ENCODE measurements at places on chromosomes 3 and 15. TPM values are rescaled to one million over a fixed set of nuclear protein-coding genes. Genes with fewer than 3 reads are reported as not detected.

DNA sequence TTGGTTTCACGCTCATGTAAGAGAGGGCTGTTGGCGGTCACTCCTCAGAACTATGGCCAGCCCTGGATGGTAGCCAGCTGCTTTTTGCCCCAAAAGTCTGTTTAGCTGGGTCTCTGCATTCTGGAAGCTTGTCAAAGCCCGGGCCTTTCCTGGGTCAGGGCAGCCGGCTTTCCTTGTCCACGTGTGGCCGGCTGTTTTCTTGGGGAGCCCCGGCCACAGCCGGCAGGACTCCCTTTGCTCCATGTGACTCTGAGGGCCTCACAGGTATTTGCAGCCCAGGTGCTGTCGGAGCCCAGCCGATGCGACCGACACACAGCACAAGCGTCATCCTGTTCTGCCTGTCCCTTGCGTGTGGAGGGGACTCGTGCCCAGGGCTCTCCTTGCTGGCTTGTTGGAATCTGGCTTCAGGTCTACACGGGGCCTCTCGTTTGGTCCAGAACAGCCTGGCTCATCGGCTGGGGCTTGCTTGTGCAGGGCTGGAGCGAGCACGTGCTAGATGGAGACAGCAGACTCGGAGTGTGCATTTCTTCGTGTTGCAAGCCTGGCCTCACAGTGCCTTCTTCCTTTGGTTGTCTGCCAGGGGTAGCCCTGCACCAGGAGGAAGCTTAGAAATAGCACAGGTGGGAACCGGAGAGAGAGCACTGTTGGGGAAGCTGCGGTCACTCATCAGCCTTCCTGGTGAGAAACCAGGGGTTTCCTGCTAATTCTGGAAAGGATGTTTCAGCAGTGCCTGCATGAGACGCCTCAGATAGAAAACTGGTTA is 51.5 kb downstream of the PGPEP1L start:
- no peak for DNase-seq

KBTBD13 gene
- total RNA-seq, result 0.18 TPM

- DNase-seq, result no peak
Observed at GRCh38 chr3:195580744-195581443, 2.8 kb downstream of the APOD start.

GRCh38 chr3:129650256-129650872 is 43.9 kb upstream of the PLXND1 start:
- peak; percentile 82 for DNase-seq

DNA sequence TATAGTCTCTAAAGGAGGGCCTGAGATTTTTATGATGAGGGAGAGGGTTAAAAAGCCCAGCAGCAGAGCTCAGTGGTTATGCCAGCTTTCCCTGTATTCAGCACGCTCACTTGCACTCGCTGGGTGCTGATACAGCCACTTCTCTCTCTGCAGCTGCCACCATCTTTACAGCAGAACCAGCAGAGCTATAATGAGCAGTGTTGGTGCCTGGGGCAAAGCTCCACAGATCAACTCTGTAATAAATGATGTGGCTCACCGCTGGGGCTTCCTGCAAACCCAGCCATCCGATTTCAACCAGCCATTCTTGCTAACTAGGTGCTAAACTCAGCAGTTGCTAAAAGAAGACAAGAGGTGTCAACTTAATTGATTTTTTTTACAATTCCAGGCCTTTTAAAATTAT is 48.0 kb downstream of the ARNT2 start:
- DNase-seq, result no peak

DNA sequence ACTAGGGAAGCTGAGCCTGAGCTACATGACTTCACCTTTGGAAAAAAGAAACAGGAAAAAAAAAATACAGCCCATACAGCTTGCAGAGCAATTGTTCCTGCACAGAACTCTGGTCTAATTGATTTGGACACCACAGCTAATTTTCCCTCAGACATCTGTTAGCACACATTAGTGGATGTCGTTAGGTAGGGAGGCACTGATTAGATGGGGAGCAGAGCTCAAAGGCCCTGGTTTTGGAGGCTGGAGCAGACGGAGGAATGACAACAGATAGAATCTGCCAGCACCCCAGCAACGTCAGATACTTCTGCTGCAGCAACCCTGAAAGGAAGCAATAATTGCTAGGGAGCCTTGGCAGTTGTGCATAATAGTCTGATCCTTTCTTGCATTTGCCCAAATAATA is 398.9 kb downstream of the LSAMP start:
- no peak for DNase-seq

GRCh38 chr15:80479191-80479590 is 75.0 kb downstream of the ARNT2 start:
- DNase-seq, result no peak

GRM7 gene
- total RNA-seq, result 0.86 TPM

MUC4 gene
- total RNA-seq, result 0.08 TPM

Measured in ureter (tissue), 1 donor.